ENCODE measurements at places on chromosomes 3 and 15. TPM values are rescaled to one million over a fixed set of nuclear protein-coding genes. Genes with fewer than 3 reads are reported as not detected.

DNA sequence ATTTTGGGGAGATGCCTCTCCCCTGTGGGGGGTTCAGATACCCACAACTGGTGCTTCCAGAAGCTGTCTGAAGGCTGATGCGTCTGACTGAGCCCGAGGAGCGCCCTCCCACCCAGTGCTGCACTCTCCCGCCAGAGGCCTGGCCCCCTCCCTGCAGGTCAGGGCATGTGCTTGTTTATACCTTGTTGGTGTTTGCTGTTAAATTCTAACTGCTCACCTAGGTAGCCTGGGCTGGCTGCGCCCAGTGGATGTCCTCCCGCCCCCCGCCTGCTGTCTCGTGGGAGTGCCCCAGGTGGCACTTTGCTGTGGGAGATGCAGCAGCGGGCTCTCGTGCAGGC is 12.9 kb downstream of the KLF13 start:
- DNase-seq = no peak

DNA sequence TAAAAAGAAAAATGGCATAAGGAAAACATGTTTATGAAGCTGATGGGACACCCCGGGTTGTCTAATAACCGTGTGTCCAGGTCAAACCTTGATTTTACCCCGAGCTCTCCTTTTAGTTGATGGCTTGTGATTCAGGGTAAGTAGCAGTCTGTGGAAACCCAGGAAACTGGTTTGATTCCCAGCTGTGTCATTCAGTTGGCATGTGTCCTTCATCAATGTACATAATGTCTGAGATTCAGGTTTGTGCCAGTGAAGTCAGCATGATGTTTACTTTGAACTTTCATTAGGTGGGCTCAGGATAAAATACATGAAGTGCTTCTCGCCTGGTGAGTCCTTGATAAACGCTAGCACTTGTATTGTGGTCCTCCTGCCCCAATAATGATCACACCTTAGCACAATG is 4.3 kb upstream of the COPG1 start:
- no peak for DNase-seq

GRCh38 chr3:149771652-149772271 is 19.5 kb upstream of the COMMD2 start:
- DNase-seq = peak; percentile 72

GRCh38 chr3:106806964-106807363 is 570.3 kb upstream of the CCDC54 start:
- no peak for DNase-seq

- DNase-seq = no peak
Measured at GRCh38 chr3:170440344-170440743, 21.7 kb downstream of the CLDN11 start.

Gene CFAP100
- total RNA-seq = not detected

DNA sequence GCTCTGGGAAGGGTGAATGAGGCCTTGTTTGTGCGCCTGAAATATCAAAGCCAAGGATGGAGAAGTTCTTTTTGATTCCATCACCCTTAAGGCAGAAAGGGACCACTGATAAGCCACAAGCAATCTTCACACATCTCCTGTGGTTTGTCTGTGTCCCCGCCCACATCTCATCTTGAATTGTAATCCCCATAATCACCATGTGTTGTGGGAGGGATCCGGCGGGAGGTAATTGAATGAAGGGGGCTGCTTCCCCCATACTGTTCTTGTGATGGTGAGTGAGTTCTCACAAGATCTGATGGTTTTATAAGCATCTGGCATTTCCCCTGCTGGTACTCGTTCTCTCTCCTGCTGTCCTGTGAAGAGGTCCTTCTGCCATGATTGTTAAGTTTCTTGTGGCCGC is 329.6 kb upstream of the RGMA start:
- no peak for DNase-seq

Gene TMEM40
- total RNA-seq = 7.6 TPM

Gene CCDC39
- total RNA-seq = 0.10 TPM

DNA sequence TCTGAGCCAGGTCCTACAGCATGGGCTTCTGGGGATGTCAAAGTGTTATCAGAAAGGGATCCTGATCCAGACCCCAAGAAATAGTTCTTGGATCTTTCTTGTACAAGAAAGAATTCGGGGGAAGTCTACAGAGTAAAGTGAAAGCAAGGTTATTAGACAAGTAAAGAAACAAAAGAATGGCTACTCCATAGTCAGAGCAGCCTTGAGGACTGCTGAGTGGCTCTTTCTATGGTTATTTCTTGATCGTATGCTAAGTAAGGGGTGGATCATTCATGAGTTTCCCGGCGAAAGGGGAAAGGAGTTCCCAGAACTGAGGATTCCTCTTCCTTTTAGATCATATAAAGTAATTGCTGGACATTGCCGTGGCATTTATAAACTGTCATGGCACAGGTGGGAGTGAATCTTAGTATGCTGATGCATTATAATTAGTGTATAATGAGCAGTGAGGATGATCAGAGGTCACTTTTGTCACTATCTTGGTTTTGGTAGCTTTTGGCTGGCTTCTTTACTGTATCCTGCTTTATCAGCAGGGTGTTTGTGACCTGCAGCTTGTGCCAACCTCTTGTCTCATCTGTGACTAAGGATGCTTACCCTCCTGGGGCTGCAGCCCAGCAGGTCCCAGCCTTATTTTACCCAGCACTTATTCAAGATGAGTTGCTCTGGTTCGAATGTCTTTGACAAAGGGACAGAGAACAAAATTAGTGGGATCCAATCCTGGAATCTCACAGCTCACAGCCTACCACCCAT is 41.0 kb downstream of the CRYGS start:
- no peak for DNase-seq

Gene SLC15A2
- total RNA-seq = 18.2 TPM

DNA sequence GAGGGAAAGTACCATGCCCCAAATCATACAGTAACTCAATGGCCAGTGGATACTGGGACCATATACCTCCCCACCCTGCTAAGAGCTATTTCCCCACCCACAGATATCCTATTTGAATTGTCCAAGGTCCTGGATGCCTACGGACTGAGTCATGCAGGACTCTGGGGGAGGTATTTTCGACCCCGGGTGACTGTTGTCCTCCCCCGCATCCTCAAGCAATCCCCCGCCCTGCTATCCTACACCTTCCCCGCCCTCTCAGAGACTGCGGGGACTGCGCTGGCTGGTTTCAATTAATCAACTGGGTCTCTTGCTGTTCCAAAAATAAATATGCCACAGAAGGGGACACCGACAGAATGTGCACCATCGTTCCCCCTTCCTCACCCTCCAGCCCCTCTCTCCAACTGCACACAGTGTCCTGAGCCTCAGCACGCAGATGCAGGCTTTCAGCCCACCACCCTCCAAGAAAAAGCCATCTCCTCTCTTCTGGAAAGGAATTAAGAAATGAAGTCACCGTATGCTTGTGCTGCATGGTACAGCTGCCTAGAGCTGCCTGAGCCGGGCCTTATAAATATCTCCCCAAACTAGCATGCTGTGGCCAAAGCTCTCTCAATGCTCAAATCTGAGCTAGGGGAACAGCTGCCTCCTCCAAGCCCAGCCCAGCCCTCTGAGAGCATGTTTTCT is 8.1 kb downstream of the CAV3 start:
- peak; percentile 87 for DNase-seq

Gene GHSR
- not detected for total RNA-seq

Gene MIX23
- total RNA-seq = 19.7 TPM

Gene MAGEF1
- total RNA-seq = 53.3 TPM

Gene C2CD4A
- total RNA-seq = not detected

DNA sequence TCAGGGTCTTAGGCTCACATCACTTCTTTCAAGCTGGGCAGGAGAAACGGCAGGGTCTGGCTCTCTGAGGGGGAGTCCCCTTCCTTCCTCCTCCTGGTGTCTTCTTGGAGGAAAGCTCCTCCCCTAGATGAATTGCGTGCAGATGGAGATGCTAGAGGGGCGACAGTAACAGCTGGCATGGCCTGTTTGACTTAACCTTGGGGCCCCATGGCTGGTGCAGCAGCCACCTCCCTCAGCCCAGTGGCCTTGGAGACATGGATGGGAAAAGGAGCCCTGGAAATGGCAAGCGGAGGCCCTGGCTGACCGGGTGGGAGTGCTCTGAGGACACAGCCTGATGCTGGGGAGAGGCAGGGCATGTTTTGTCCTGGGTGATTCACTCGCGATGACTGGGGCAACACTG is 20.2 kb downstream of the PAK6 start:
- no peak for DNase-seq

Gene IQCH
- 4.3 TPM for total RNA-seq

- no peak for DNase-seq
Measured at GRCh38 chr15:97736748-97737147, 223.8 kb upstream of the ARRDC4 start.

DNA sequence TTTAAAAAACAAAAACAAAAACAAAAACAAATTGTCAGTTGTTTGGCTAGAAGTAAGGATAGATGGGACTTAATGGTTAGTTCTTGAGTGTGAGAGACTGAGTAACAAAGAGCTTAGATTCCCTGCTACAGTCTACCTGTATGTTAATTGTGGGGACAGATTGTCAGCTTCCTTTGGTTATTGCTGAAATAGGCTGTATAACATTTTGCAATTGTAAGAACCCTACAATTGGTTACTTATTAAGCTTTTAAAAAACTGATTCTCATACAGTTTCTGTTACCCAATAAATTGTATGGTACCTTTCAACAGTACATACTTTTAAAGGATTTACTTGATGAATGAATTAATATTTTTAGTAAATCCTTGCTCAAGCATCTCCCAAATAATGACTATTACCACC is 35.3 kb downstream of the CLASP2 start:
- no peak for DNase-seq

Gene SCAANT1
- not detected for total RNA-seq

GRCh38 chr15:26011916-26012315 is 148.8 kb upstream of the ATP10A start:
- no peak for DNase-seq

Gene RPL29
- total RNA-seq = 1,069 TPM

GRCh38 chr15:68200016-68200861 is 4.9 kb downstream of the CALML4 start:
- DNase-seq = no peak

Gene BOC
- total RNA-seq = 95.9 TPM

- DNase-seq = no peak
Measured at GRCh38 chr15:61169904-61170695, 59.0 kb downstream of the RORA start.

Gene MESP2
- not detected for total RNA-seq

DNA sequence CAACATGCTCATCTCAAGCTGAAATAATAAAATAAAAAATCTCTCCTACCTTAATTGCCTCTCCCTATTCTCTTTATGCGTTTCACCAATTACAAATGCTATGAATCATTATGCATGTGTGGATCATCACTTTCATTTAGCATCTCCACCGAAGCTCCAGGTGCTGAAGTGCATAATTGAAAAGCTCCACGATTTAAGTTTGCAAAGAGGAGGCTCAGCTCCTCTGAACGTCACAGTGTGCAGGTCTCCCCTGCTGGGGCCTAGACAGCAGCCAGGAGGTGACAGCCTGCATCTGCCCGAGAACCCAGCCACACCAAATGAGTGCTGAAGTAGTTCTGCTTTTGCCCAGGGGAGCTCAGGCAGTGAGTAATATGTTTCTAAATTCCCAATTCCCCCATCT is 60.5 kb upstream of the GLCE start:
- no peak for DNase-seq

- DNase-seq = no peak
Measured at GRCh38 chr3:183515968-183516851, 39.3 kb downstream of the KLHL6 start.

Gene CFAP91
- total RNA-seq = 2.1 TPM

DNA sequence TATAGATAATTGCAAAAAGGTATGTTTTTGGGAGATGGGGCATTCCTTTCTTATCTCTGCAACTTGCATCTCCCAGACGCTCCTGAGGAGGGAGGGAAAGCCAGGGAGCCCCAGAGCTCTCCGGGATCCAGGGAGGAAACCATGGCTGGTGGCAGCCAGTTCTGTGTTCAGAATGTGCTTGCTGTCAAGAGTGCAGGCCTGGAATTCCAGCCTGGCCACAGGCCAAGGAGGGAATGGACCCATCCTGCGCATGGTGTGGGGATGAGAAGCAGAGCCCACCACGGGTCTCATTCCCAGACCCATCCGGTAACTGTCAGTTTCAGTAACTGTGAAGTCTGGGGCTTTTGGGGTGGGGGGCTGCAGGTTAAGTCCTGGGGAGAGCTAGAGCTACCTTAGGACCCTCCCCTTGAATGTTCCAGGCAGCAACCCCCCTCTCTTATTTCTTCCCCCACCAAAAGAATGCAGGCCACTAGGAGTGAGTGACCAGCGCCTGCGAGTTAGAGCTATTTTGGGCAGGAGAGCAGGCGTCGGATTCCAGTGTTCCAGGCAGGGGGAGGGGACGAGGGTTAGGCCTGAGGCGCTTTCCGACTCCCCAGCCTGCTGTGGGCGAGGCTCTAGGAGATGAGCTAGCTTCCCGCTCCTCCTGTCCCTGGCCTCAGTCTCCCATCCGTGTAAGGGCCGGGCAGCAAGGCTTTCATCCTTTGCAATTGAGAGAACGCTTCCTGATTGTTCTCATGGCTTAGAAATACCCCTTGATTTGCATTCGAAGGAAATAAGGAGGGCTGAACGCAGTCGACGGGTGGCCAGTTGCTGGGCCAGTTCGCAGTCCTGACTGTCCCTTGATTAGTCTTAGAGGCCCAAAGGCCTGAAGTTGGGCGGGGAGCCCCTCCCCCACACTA is 781 bp upstream of the DAG1 start:
- DNase-seq = peak; percentile 95

- DNase-seq = peak; percentile 22
Measured at GRCh38 chr3:153338487-153338886, 176.5 kb downstream of the RAP2B start.

DNA sequence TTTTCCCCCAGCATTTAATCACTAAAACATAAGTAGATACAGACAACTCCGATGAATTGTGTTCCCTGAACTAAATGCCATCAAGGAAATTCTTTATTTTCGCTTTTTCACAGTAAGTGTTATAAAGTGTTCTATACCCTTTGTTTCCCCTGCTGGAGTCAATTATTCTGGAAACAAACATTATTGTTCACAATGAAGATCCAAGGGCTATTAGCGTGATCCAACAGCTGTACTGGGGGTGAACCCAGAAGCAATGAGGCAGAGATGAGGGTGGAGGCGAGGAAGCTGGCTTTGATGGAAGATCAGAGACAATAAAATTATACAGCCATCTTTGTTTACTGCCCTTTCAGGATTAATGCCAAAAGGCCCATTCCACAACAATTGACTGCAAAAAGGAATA is 250.3 kb upstream of the IGF1R start:
- no peak for DNase-seq

GRCh38 chr3:194178669-194179068 is 42.7 kb downstream of the HES1 start:
- DNase-seq = no peak

DNA sequence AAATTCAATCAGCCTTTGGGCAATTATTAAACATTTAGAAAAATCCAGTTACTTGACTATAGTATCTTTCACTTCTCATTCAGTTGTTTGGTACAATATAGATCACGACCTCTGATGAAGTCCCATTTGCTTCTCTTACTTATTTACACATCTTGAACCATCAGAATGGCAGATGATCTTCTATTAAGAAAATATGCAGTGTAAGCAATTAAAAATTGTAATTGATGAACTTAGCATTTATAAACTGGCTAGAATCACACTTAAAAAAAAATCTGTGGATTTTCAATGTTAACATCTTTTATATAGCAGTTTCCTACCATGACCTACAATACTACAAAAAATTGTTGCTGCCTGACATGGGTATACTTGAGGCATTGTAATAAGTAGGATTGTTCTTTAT is 395.5 kb upstream of the CNTN4 start:
- DNase-seq = no peak
